SW 1271 (cell line): ENCODE measurements at places on chromosomes 13 and 19.
A peak's percentile ranks its signal among the peaks of the same experiment; 100 is the strongest.

- no peak for DNase-seq
These were observed 42.5 kb downstream of the ABCC4 start for GRCh38 chr13:95258619-95259194.

- no peak for DNase-seq
These were observed 24.3 kb downstream of the LAIR2 start for GRCh38 chr19:54526972-54527371.

DNA sequence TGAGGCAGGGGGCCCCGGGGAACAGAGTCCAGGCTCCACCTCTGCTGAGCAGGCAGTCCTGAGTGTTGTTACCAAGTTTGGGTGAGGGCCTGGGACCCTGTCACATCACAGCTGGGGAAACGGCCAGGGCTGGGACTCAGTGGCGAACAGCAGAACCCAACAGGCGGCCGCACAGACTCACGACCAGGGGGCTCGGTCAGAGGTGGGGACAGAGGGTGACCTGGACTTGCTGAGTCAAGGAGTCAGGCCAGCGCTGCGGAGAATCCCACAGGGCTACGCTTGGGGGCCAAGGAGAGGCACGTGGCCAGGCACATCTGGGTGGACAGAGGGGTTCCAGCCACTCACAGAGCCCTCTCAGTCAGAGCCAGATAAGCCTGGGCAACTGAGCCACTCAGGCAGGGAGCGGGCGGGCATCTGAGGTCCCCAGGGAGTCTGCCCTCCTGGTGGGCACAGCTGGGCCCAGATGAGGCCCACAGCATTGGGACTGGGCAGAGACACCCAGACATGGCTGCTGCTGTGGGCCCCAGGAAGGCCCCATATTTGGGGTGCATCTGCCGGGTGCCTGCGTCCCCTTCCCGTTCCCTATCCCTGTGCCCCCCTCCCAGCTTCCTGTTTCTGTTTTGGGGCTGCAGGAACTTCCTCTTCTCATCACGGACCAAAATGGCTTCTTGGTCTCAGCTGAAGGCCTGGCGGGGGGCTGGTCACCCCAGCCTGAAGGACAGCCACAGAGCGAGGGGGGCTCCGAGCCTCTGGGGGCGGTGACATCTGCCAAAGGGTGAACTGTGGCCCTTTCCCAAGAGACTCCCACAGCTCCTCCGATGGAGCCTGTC, 34.0 kb downstream of the CEBPA start:
- no peak for DNase-seq

- no peak for DNase-seq
These were observed 5.1 kb downstream of the DACH1 start for GRCh38 chr13:71861769-71862458.

DNA sequence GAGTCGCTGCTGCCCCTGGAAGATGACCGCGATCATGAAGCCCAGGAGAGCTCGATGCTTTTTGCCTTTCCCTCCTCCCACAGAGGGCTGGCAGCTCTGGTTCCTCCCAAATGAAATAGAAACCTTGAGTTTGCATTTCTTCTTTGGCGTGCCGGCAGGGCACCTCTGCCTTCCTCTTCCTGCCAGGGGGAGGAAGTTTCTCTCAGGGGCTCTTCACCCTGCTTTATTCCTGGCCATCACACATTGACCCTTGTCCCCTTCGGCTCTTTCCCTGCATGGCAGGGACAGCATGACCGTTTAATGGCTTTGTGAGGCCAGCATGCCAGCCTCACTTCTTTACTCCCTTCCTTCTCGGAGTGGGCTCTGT, 47.9 kb downstream of the ACTN4 start:
- no peak for DNase-seq

DNA sequence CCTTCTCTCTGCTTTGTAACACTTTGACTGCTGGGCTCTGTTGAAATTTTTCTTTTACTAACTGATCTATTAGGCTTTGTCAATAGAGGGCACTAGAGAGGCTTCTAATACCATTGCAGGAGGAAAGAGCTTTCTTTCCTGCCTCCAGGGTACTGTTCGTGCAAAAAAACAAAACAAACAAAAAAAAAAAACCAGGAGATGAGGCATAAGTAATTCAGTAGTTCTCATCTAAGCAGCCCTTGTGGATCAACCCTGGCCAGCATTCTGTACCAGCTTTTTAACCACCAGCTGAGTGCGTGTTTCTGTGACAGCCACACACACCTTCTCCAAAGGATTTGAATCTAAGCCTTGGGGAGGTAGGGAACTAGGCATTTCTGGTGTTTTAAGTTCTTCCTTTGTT, 1707.6 kb upstream of the SLC10A2 start:
- DNase-seq = no peak

- DNase-seq = no peak
These were observed 2.4 kb upstream of the SPIB start for GRCh38 chr19:50416034-50416977.

GRCh38 chr13:27627380-27627779, 5.7 kb downstream of the POLR1D start:
- DNase-seq = no peak

GRCh38 chr19:39641773-39642172, 13.9 kb upstream of the LGALS16 start:
- DNase-seq = no peak

DNA sequence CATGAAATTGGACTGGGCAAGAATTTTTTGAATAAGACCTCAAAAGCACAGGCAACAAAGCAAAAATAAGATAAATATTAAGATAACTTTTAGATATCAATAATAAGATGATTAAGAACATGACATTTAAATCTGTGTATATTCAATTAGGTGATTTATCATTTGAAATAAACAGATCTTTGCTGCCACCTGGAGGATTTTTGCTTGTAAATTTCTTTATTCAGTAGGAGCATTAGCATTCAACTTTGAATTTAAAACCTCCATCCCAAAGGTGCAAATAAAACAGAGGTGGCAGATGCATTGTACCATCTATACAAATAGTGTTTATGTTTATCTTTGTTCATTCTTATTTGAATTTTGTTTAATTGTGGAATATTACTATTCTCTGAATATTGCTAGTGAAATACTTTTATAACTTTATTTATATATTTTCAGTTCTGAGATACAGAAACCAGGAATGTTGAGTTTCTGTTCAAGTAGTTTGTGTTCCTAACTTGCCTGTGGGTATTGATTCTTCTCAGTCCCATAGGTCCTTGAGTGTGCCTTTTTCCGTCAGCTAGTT, 20.9 kb downstream of the COG6 start:
- DNase-seq = peak; percentile 56

DNA sequence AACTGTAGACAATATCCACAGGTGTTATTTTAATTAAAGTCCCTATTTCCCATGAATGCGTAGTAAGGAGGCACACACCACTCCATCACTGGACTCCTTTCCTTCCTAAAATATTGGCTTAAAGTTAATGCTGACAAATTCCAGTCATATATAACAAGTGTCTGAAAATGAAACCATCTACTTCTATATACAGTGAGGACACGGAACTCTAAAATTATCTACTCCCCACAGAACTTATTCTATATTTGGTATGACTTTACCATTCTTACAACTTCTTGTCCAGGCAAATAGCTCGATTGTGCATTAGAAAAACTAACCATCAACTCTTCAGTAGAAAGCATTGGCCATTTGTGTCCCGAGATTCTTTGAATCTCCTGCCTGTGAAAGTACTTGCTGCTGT, 1560.2 kb downstream of the EFNB2 start:
- no peak for DNase-seq

DNA sequence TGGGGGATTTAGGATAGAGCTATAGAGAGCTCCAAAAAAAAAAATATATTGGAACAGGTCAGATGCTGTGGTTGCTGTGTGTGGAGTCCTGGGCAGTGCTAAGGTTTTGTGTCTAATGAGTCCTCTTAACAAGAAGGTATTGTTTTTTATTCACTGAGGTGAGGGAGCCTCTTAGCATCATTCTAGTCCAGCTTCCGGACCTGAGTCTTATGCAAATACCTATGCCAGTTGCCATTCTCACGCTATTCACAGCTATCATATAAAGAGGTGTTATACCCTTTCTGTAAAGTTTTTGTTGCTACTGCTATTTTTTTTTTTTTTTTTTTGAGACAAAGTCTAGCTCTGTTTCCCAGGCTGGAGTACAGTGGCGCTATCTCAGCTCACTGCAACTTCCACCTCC, 1.4 kb downstream of the NLRP2 start:
- no peak for DNase-seq

DNA sequence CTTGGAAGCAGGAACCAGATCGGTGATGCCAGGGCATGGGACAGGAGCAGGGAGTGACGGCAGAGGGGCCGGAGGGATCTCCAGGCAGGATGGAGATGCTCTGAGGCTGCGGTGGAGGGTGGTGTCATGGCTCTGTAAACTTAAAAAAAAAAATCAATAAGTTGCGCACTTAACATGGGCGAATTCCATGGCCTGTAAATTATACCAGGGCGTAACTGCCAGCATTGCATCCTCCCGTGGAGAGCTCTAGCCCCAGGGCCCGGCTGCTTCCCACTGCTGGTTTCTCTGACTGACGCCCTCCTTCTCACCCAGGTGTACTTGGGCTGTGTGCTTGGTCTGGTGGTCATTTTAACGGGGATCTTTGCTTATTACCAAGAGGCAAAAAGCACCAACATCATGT, 8.7 kb downstream of the ATP12A start:
- DNase-seq = no peak

DNA sequence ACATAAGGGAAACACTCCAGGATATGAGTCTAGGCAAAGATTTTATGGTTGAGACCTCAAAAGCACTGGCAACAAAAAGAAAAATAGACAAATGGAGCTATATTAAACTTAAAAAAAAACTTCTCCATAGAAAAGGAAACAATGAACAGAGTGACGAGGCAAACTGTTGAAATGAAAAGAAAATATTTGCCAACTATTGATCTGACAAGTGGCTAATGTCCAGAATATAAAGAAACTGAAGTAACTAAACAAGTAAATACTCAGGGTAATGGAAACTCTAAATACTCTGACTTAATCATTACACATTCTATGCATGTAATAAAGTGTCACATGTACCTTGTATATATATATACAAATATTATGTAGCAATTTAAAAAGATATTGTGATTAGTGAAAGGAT, 562.5 kb downstream of the GPC5 start:
- no peak for DNase-seq

DNA sequence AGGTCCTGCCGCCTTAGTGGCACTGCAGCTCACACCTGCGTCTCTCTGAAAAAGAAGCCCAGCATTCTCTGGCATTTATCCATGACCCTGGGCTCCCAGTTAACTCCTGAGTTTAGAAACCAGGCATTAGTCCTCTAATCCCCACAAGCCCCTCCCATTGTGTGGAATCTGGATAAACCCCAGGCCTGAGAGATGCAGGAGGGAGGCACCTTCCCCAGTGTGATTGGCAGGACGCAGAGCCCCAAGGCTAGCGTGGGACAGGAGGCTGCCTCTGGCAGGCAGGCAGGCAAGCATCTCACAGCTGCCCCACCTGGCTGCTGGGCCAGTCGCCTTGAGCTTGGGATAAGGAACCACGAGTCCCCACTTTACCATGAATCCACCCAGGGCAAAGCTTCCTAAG, 11.0 kb upstream of the SERPINE3 start:
- DNase-seq = no peak

DNA sequence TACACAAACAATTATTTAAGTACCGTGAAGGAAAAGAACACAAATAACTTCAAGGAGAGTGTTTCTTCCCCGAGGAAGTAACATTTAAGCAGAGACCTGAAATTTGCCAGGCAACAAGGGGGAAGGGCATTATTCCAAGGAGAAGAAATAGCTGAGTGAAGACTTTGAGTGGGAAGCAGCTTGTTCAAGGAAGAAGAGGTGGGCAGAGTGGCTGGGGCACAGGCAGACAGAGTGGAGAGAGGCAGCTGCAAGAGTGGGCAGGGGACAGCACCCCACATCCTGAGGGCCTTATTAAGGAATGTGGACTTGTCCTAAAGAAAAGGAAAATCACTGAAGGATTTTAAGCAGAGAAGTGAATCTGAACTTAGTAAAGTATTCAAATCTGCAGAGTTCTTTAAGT, 4.7 kb upstream of the DCLK1 start:
- DNase-seq = no peak

- no peak for DNase-seq
These were observed 221.1 kb upstream of the EDNRB start for GRCh38 chr13:78139765-78140164.

- DNase-seq = no peak
These were observed 55.4 kb downstream of the SACS start for GRCh38 chr13:23377983-23378632.

- no peak for DNase-seq
These were observed 27.3 kb upstream of the LDLR start for GRCh38 chr19:11061952-11062351.

DNA sequence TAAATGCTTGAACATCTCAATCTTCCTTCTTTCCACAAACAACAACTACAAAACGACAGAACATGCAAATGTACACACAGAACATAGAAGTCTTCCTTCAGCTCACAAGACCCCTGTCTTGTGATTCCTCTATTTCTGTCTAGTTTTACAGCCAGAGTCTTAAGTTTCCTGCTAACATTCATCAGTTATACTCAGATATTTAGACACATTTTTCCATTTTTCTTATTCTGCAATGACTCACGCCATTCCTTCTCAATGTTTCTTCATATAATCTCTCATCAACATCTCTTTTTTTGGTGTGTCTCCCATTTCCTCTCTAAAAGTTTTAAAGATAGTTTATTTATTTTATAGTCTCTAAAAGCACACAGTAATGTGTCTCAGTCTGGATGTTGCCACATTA, 1872.9 kb upstream of the PCDH20 start:
- DNase-seq = no peak
